HEK293T (cell line): ENCODE measurements at places on chromosomes 1 and 21.
A peak's percentile ranks its signal among the peaks of the same experiment; 100 is the strongest.

- no peak for DNase-seq
These were observed 61.9 kb downstream of the TCP10L start for GRCh38 chr21:32523463-32523862.

GRCh38 chr1:94236013-94236491, 1.3 kb downstream of the ARHGAP29 start:
- peak; percentile 21 for DNase-seq

GRCh38 chr21:46394595-46395104, 64.0 kb upstream of the DIP2A start:
- no peak for DNase-seq

GRCh38 chr1:232707142-232707541, 77.2 kb upstream of the SIPA1L2 start:
- no peak for DNase-seq

DNA sequence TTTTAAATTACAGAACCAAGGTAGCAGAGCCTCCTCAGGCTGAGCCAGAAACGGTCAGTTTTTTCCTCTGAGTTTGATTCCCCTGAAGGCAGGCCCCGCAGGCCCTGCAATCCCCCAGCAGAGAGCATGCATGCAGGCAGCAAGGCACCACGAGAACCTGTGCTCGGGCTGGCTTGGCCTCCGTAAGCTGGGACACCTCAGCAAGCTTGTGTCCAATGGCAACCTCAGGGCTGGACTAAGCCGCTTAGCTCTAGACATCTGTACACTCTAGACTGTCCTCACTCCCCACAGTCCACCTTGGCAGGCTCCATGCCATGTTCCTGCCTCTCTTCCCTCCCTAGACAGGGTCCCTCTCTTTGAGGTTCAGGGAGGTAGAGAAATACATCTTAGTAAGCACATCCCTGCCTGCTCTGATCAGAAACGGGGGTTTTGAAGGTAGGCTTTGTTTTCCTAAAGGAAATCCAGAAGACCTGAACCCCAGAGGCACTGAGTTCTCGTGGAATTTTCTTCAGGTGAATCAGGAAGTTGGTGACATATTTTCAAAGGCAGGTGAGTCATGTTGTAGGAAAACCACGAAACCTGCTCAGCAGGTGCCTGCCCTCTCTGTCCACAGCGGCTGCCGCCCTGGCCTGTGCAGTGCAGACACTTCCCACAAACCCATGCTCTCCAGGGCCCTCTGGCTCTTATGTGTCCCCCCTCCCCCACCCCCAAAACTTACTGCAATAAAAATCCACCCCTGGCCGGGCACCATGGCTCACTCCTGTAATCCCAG, 7.0 kb downstream of the TMEM63A start:
- no peak for DNase-seq

- DNase-seq: no peak
These were observed 31.8 kb upstream of the MAGOH start for GRCh38 chr1:53270107-53270506.

DNA sequence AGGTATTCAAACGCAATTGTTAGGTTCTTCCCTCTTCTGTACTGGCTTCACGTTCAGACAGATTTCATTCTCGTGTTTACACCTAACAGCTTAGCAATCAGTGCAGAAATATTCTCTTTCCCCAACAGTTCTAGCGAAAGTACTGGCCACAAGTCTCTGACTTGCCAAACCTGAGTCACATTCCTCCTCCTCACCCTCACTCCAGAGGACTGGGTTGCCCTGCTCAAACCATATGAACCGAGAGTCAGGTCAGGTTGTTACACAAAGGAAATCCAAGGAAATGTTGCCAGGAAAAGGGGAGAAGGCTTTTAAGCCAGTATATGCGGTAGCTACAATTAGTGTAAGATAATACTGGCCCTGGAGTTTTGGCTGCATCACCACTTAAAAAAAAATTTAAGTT, 282.5 kb downstream of the RGS7 start:
- no peak for DNase-seq

- no peak for DNase-seq
These were observed 30.2 kb downstream of the NDC1 start for GRCh38 chr1:53807916-53808315.

- DNase-seq: no peak
These were observed 7.4 kb downstream of the GPR25 start for GRCh38 chr1:200880212-200880611.

GRCh38 chr1:229133811-229134210, 137.1 kb upstream of the RAB4A start:
- no peak for DNase-seq

GRCh38 chr1:30188999-30189398, 534.4 kb downstream of the MATN1 start:
- no peak for DNase-seq

DNA sequence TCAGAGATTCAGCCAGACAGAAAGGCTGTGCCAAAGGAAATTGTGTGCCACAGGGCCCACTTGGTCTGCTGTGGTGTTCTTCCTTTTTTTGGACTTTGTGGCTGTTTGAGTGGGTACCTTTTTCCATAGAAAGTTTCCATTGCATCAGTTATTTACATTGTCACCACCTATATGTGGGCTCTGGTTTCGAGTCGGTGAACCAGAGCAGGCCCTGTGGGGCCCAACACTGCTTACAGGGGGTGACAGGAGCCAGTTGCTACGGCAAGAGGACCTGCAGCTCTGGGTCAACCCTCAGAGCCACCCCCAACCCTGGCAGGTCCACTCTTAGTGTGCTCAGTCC, 157.0 kb upstream of the EDN2 start:
- no peak for DNase-seq

- DNase-seq: no peak
These were observed 1301.4 kb downstream of the PLA2G4A start for GRCh38 chr1:188129856-188130838.

- no peak for DNase-seq
These were observed 10.8 kb upstream of the MYOG start for GRCh38 chr1:203096566-203096965.

DNA sequence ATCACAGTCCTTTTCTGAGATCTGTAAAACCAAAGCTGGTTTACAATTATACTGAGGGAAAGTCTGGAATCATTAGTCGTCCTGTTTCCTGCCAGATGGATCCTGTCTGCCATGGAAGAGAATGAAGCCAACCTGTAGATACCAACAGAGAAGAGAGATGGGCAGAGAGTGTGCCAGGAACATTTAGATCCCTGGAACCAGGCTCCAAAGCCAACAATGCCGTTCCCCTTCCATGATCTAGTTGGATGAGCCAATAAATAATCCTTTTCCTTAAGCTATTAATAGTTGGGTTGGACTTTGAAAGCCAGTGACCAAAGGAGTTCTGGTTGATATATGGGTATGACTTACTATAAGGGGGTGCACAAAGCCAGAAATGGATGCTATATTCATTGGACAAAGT, 15.0 kb downstream of the CAPN8 start:
- DNase-seq: no peak

DNA sequence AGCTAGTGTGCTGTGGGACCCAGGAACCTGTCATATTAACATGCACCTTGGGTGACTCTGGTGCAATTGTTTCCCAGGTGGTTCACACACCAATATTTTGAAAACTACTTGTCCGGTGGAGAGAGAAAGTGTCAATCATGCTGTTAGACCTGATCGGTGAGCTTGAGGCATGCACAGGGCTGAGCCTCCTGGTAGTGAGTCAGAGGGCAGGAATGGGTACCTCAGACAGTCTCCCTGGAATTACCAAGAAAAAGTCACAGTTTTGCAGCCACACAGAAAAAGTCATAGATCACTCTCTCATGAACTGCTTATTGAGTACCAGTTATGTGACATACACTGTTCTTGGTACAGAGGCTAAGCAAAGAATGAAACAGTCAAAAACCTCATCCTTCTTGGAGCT, 140.1 kb upstream of the NFIA start:
- no peak for DNase-seq

DNA sequence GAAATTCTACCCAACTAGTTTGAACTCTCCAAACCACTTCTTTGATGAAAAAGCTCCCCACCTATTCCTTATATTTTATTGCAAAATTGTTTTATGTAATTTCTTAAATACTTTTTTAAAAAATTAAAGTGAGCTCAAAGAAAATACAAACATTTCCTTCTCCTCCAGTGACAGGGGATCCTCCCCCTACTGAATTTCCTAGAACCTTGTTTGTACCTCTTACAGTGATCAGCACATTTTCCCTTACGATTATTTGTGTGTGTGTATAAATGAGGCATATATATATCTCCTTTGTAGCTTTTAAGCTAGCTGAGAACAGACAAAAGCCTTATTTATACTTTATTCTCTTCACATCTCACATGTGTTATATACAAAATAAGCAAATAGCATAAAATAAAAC, 44.4 kb downstream of the VAV3 start:
- DNase-seq: no peak

- DNase-seq: no peak
These were observed 81.5 kb upstream of the CD1D start for GRCh38 chr1:158099185-158099584.

GRCh38 chr1:33337441-33337840, 16.5 kb upstream of the A3GALT2 start:
- no peak for DNase-seq

DNA sequence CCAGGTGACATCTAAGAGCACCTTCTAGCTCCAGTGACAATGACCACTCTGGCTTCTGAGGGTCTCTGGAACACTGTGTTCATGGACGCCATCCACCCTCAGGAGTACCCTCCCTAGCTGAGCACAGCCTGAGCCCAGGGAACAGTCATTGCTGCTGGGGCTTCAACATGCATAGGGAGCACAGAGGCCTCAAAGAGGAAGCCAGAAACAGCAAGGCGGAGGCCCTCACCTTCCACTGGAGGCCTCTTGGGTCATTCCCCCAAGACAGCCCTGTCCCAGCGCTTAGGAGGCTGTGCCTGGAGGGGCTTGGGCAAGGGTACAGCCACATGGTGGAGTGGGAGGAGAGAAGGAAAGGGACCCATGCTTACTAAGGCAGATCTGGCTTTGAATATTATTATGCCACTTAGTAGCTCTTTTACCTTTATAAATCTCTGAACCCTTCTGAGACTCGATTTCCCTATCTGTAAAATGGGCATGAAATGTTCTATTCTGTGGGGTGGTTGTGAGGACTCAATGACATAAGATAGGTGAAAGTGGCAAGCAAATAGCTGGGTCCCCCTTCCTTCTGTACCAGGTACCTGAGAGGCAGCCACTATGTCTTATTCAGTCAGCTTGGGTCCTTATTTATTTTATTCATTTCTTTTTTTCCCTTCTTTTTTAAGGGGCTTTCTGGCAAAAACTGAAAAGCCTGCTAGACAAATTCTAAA, 32.8 kb downstream of the PTAFR start:
- no peak for DNase-seq

DNA sequence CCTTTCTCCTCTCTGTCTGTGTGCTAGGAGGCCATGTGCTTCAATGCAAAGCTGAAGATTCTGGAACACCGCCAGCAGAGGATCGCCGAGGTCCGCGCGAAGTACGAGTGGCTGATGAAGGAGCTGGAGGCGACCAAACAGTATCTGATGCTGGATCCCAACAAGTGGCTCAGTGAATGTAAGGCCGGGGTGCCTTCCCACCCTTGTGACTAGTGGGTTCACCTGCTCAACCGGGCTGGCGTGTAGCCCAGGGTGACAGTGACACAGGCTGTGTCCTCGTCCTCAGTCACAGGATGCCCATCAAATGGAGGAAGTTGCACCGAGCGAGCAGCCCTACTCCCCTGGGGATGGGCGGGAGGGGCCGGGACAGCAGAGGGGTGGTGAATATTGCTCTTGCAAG, 544.1 kb downstream of the KIF26B start:
- no peak for DNase-seq

GRCh38 chr1:209839875-209840546, 12.2 kb downstream of the UTP25 start:
- DNase-seq: no peak

- DNase-seq: no peak
These were observed 23.0 kb upstream of the DNAJC11 start for GRCh38 chr1:6724517-6725141.

DNA sequence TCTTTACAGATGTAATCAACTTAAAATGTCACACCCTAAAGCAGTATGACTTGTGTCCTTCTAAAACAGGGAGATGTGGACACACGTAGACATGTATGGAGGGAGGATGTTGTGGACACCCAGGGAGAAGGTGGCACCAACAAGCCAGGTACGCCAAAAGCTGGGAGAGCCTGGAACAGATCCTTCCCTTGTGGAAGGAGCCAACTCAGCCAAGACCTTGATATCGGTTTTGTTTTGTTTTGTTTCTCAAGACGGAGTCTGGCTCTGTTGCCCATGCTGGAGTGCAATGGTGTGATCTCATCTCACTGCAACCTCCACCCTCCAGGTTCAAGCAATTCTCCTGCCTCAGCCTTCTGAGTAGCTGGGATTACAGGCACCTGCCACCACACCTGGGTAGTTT, 45.6 kb downstream of the CHAF1B start:
- no peak for DNase-seq

GRCh38 chr1:65564493-65564892, 144.0 kb downstream of the LEPR start:
- peak; percentile 31 for DNase-seq

GRCh38 chr1:81982523-81982922, 181.8 kb downstream of the ADGRL2 start:
- DNase-seq: no peak

DNA sequence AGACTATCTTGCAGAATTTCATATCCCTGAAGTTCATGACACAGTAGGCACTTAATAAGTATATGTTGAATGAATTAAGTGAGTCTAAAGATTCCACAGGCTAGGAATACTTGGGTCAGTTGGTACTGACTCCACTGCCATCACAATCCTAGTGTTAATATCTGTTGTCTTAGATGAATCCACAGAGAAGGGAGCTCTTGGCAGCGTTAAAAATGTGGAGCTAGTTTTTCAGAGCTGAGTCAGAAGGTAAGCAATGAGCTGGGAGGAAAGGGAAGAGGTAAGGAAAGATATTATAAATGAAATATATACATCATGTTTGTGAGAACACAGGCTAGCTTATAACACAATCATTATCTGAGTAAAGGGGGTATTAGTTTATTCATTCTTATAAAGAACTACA, 21.8 kb upstream of the GORAB start:
- DNase-seq: no peak

- peak; percentile 50 for DNase-seq
These were observed 1.1 kb downstream of the LUZP1 start for GRCh38 chr1:23167353-23168078.

DNA sequence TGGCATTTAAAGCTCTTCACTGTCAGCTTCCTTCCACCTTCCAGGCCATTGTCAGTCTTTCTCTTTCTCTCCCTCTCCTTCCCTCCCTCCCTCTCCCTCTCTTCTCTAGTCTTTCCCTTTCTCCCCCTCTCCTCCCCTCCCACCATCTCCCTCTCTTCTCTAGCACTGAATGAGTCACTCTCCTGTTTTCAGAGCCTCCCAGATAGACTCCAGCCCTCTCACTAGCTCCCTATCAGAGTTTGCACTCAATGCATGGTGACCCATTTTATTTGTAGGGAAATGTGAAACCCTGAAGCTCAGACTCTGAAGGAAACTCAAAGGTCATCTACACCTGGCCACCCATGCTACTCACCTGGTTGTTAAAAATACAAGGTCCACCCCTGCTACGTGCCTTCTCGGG, 4.4 kb upstream of the MATN1 start:
- DNase-seq: no peak

- no peak for DNase-seq
These were observed 1.8 kb downstream of the RD3 start for GRCh38 chr1:211490038-211490678.

- DNase-seq: no peak
These were observed 16.8 kb upstream of the MARK1 start for GRCh38 chr1:220511179-220511578.
